Muscle of arm (tissue), 14 donors: ENCODE measurements at places on chromosomes 7 and 10. TPM values are rescaled to one million over a fixed set of nuclear protein-coding genes. Genes with fewer than 3 reads are reported as not detected.
A peak's percentile ranks its signal among the peaks of the same experiment; 100 is the strongest.

DNA sequence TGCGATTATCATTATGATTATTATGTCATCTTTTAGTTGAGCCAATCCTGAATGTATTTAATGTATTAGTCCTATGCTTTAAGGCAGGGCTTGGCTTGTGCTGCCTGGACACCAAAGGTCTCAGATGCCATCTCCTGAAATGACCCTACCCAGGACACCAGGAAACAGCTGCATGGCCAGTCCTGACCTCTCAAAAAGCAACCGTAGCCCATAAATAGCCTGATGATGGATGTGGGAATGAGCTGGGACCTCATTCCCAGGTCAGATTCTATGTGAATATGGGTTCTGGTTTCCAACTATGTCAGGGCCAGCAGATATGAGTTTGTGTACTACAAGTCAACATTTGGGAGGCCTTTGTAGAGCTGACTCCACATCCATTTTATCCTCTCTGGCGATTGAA is 438.4 kb downstream of the NRG3 start:
- DNase-seq = no peak

GRCh38 chr10:61355211-61355610 is 98.0 kb downstream of the TMEM26 start:
- no peak for DNase-seq

GRCh38 chr10:44593952-44594351 is 209.1 kb upstream of the CXCL12 start:
- DNase-seq = no peak

GRCh38 chr7:97064972-97065587 is 40.4 kb upstream of the DLX5 start:
- DNase-seq = peak; percentile 49

PODXL gene
- 67.8 TPM for polyA plus RNA-seq

GCC1 gene
- polyA plus RNA-seq = 7.8 TPM

CEP55 gene
- 7.7 TPM for polyA plus RNA-seq

DNA sequence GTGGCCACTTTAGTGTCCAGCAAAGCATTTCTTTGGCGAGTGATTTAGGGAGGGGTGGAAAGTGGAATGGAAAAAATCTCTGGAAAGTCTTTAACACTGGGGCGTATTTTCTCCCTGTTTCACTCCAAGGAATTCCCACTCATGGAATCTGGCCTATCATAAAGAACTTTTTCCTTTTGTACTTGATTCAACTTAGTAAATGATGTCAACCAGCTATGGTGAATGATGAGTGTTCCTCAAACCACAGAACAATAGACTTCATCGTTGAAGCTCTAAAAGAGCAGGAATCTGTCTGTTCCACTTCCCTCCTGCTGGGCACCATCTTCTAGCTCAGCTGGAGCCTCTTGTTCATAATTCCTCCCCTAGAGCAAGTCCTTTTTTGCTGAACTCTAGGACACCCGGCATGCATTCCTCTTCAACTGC is 66.5 kb downstream of the EPDR1 start:
- peak; percentile 25 for DNase-seq

DNA sequence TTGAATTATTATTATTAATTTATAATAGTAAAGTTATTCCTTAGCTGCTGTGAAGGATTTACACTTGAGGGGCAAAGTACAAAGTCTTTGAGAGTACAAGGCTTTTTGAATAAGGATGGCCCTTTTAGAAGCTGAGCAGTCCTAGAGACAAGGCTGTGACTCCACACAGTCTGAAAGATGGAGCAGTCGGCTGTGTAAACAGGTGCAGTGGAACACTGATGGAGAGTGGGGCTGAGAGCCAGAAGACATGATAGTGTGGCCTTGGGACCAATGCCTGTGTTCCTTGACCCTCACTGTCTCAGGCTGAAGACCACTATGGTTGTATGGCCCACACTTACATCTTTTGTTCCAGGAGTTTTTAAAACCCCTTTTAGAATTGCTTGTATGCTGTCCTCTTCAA is 311.2 kb upstream of the PHF14 start:
- DNase-seq = no peak

TMEM130 gene
- polyA plus RNA-seq = 6.9 TPM

GRCh38 chr10:62106929-62107519 is 161.6 kb downstream of the RTKN2 start:
- no peak for DNase-seq

DNA sequence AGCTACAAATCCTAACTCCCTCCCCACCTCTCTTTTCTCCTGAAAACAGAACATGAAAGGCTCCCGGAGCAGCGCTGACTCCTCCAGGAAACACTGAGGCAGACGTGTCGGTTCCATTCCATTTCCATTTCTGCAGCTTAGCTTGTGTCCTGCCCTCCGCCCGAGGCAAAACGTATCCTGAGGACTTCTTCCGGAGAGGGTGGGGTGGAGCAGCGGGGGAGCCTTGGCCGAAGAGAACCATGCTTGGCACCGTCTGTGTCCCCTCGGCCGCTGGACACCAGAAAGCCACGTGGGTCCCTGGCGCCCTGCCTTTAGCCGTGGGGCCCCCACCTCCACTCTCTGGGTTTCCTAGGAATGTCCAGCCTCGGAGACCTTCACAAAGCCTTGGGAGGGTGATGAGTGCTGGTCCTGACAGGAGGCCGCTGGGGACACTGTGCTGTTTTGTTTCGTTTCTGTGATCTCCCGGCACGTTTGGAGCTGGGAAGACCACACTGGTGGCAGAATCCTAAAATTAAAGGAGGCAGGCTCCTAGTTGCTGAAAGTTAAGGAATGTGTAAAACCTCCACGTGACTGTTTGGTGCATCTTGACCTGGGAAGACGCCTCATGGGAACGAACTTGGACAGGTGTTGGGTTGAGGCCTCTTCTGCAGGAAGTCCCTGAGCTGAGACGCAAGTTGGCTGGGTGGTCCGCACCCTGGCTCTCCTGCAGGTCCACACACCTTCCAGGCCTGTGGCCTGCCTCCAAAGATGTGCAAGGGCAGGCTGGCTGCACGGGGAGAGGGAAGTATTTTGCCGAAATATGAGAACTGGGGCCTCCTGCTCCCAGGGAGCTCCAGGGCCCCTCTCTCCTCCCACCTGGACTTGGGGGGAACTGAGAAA is 30.4 kb downstream of the PFKFB3 start:
- no peak for DNase-seq

DNA sequence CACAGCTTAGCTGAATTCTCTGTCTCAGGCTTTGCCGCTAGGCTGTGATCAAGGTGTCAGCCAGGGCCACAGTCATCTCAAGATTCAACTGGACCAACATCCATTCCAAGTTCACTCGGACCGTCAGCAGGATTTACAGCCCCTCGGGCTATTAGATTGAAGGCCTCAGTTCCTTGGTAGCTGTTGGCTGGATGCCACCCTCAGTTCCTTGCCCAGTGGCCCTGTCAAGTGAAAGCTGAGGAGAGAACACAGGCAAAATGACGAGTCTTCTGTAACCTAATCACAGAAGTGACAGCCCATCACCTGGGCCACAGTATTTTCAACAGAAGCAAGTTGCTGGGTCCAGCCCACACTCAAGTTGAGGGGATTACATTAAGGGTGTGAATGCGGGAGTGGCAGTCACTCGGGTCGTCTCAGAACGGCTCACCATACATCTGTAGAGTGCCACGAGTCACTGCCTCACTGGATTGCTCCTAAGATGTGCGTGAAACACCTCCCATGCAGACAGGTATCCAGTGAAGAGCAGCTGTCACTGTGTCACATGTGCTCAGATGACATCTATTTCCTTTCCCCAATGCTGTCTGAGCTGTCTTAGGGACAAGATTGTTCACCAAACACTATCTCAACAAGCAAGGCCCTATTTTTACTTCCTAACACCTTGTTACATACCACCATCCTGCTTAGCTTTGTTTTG is 78.9 kb upstream of the PRLHR start:
- DNase-seq = no peak

PPP1R17 gene
- not detected for polyA plus RNA-seq

DNA sequence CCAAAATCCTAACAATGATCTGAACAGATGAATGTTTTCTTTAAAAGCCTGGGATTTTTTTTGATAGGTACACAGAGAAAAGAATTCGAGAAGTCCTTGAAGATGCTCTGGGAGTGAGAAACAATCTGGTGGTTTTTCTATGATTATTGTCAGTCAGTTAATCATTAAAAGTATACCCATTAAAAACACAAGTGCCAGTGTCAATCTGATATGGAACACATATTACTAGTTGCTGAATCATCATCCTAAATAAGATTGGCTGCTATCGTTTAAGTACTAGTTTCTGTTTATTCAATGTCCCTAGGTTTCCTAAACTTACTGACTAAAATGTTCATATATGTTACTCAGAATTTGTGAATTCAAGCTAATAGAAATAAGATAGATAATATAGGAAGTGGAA is 16.1 kb downstream of the COL28A1 start:
- DNase-seq = no peak

- DNase-seq = no peak
These were observed 18.0 kb upstream of the TBXAS1 start for GRCh38 chr7:139811066-139811465.

C10orf95 gene
- 0.15 TPM for polyA plus RNA-seq

- DNase-seq = no peak
These were observed 233.2 kb downstream of the RPS24 start for GRCh38 chr10:78266741-78267469.

EIF3B gene
- polyA plus RNA-seq = 97.5 TPM

DNA sequence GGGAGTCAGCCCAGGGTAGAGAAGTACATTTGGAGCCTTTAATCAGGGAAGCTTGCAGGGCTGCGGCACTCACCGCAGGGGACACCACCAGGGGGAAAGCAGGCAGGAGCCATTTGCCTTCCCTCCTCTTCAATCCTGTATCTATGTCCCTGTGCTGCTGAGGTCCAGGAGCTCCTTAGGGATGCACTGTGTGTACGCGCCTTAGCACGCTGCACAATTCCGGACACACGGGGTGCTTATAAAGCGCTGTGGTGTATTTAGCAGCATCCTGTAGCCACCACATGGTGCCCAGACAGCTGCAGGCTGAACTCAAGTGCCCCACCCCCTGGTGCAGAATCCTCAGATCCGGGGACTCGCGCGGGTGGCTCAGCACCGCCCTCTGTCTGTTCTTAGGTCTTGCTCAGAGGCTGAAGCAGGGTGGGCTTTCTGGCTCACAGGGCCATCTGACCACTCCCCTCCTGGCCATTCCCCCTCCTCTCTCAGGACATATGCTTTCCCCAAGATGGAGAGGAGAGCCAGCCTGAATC is 421.4 kb downstream of the SDK1 start:
- no peak for DNase-seq

GPNMB gene
- polyA plus RNA-seq = not detected

TWIST1 gene
- 4.6 TPM for polyA plus RNA-seq

GRCh38 chr7:105705427-105705826 is 124.1 kb upstream of the EFCAB10 start:
- DNase-seq = no peak

DNA sequence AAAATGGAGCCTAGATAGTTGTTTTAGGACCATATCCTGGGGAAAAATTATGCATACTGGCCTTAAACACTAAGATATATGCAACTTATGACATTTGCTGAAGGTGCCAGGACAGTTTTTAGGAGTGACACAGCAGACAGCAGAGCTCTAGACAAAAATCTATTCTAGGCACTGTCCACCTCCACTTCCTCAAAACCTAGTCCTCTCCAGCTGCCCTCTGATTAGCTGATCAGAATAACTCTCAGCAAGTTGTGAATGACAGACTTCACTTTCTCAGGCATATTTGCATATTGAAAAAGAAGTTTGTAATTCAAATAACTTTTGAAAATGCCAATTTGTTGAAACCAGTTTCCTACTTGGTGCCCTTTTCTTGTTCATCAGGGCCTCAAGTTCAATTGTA is 152.3 kb upstream of the STEAP4 start:
- no peak for DNase-seq

GRCh38 chr7:112101201-112101846 is 104.9 kb downstream of the DOCK4 start:
- no peak for DNase-seq

DNA sequence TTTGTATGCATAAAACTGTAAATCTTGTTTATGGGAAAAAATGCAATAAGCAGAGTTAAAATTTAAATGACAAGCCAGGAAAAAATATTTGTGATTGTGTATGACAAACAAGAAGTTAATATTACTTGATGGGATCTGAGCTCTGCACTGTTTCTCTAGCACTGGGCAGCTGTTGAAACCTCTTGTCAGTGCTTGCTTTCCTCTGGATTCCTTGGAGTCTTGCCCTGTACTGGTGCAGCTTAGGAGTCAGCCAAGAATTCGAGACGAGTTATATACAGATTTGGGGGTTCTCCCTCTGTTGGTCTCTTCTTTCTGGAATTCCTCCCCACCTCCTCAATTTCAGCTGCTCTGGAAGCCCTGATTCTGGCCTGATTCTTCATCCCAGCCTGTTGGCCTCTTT is 24.3 kb upstream of the OPN4 start:
- no peak for DNase-seq

GRCh38 chr7:104883248-104883717 is 130.7 kb upstream of the KMT2E start:
- no peak for DNase-seq

GRCh38 chr10:55374917-55375316 is 573.9 kb upstream of the PCDH15 start:
- no peak for DNase-seq

DNA sequence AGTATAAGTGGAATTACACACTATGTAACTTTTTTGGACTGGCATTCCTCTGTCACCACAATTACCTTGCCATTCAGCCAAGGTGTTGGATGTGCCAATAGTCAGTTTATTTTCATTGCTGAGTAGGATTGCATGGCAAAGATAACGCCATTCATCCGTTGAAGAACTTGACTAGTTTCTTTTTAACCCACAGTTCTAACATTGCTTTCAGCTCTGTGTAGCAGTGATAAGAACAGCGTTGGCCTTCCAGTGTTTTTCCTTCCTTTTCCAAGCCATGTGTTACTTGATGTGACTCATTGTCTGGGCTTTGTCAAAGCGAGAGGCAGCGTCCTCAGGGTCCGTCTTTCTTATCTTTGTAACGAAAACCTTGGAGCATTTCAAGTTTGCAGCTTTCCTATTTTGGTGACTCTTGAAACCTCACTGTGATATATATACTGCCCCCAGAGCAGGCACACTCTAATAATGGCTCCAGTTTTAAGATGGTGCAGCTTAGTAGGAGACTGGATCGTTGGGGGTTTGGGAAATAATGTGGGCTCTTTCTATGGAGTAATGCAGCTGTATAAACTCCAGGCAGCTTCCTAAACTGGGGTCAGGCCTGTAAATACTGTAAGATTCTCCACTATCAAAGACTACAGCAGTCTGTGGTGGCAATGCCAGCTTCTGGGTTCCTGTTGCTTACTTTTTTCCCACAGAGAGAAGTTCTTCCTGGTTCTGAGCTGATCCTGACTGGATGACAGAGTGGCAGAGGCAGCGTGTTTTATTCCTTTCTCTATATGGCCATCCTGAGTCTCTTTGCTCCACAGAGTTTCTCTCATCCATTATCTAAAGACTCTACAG is 41.7 kb downstream of the AKR1E2 start:
- no peak for DNase-seq

IFIT1B gene
- polyA plus RNA-seq = 0.17 TPM

- DNase-seq = no peak
These were observed 92.9 kb downstream of the MYL10 start for GRCh38 chr7:101536232-101536631.

- DNase-seq = no peak
These were observed 419.9 kb downstream of the ARL4A start for GRCh38 chr7:13107291-13107690.
